A549 treated with RU486 at 1 μM for 4 hours (cell line): ENCODE measurements at places on chromosomes 2 and 18. TPM values are rescaled to one million over a fixed set of nuclear protein-coding genes. Genes with fewer than 3 reads are reported as not detected.

Gene LOXL3
- total RNA-seq, result 0.14 to 0.66 TPM (median 0.25 TPM) in 5 replicates

Gene TMEM182
- total RNA-seq, result 3.6 to 5.7 TPM (median 3.7 TPM) in 5 replicates

Gene GALR1
- not detected in 5 replicates for total RNA-seq

Gene SCG2
- total RNA-seq, result 0.82 to 1.5 TPM (median 1.2 TPM) in 5 replicates

Gene GPR155
- 0.09 to 1.5 TPM (median 0.34 TPM) in 5 replicates for total RNA-seq

Gene ALK
- not detected in 5 replicates for total RNA-seq

Gene MEIS1
- total RNA-seq, result 1.7 to 3.8 TPM (median 2.0 TPM) in 5 replicates

Gene RESP18
- total RNA-seq, result not detected in 5 replicates

Gene WDR35
- 11.6 to 19.0 TPM (median 15.0 TPM) in 5 replicates for total RNA-seq

Gene LTBP1
- 15.7 to 28.3 TPM (median 26.4 TPM) in 5 replicates for total RNA-seq

Gene GULP1
- 29.9 to 47.9 TPM (median 39.7 TPM) in 5 replicates for total RNA-seq

Gene PROKR1
- not detected in 5 replicates for total RNA-seq

Gene COL6A3
- total RNA-seq, result 0.03 to 0.18 TPM (median 0.09 TPM) in 5 replicates

Gene OTX1
- 2.8 to 4.6 TPM (median 3.8 TPM) in 5 replicates for total RNA-seq

Gene VRK2
- 19.9 to 34.7 TPM (median 29.6 TPM) in 5 replicates for total RNA-seq

Gene CDH19
- 0.63 to 1.8 TPM (median 1.2 TPM) in 5 replicates for total RNA-seq

Gene RTTN
- 4.7 to 5.6 TPM (median 5.3 TPM) in 5 replicates for total RNA-seq

Gene TM4SF20
- 6.4 to 10.7 TPM (median 9.8 TPM) in 5 replicates for total RNA-seq

Gene DBI
- 398 to 558 TPM (median 406 TPM) in 5 replicates for total RNA-seq

Gene IGFBP2
- total RNA-seq, result 57.2 to 86.8 TPM (median 77.3 TPM) in 5 replicates

Gene TIMM21
- 48.7 to 62.4 TPM (median 58.4 TPM) in 5 replicates for total RNA-seq

Gene CDC42EP3
- 26.5 to 31.5 TPM (median 27.9 TPM) in 5 replicates for total RNA-seq

Gene KCNIP3
- 0.83 to 1.9 TPM (median 1.6 TPM) in 5 replicates for total RNA-seq

Gene FAM228B
- 1.7 to 2.6 TPM (median 2.1 TPM) in 5 replicates for total RNA-seq

Gene ST8SIA3
- total RNA-seq, result not detected in 5 replicates

Gene ITPRIPL1
- total RNA-seq, result not detected in 5 replicates

Gene MAB21L4
- 0.08 to 0.17 TPM (median 0.09 TPM) in 3 of 5 replicates, not detected in the others for total RNA-seq

Gene GYPC
- total RNA-seq, result not detected in 5 replicates

Gene SIX2
- 0.08 to 0.36 TPM (median 0.19 TPM) in 5 replicates for total RNA-seq
